ENCODE measurements at places on chromosomes 13 and 19.

DNA sequence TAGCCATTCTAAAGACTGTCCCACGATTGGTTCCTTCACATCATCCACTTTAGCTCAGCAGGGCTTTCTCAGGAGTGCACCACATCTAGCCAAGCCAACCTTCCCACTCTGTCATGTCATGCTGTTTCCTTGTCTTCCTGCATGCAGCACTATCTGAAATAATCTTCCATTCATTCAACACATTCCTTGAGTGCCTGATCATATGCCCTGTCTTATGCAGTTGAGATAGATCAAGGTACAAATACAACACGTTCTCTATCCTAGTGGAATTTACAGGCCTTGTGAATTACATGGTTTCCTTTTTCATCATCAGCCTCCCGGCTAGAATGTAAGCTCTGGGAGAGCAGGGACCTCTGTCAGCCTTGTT lies 6.8 kb upstream of the MRPS31 start:
- no peak for DNase-seq

GRCh38 chr13:23990455-23990854 lies 93.2 kb upstream of the C1QTNF9B start:
- DNase-seq = no peak

DNA sequence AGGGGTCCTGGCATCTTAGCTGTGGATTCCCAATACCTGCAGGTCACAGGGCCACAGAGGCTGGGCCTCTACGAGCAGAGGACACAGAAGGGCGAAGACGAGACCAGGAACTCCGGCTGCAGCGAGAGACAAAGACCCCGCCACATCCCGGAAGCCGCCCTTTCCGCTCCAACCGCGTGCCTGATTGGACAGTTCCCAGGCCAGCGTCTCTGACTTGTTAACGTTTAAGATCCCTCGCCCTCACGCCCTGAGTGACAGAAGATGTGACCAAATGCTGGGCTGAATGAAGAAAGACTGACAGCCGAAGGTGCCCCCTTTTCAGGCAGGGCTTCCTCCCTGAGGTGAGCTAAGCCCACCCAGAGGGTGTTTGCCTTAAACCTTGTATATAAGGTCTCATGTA lies at the start of gene ZNF98:
Gene ZNF98, minus strand, starts transcription at position 136 of the 400 bp plus-strand sequence. Its CDS starts 122 bp downstream, at position 14.
- DNase-seq = no peak

- DNase-seq = no peak
Measured at GRCh38 chr13:84683448-84683847, 801.2 kb upstream of the SLITRK1 start.

DNA sequence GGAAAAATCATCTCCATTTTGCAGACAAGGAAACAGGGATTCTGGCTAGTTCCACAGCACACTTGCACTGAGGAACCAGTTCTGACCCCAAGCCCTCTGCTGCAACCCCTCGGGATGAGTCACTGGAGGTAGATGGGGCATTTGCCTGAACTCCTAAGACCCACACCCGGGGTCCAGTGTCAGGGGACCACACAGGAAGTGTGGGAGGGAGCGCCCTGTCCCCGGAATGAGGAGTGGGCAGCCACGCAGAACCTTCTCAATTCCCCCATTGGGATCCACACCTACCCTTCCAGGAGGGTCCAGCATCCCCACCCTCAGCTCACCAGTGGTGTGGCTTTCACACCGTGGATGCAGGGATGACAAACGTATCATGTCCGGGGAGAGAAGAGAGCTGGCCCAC lies 62.7 kb downstream of the TSHZ3 start:
- DNase-seq = no peak

DNA sequence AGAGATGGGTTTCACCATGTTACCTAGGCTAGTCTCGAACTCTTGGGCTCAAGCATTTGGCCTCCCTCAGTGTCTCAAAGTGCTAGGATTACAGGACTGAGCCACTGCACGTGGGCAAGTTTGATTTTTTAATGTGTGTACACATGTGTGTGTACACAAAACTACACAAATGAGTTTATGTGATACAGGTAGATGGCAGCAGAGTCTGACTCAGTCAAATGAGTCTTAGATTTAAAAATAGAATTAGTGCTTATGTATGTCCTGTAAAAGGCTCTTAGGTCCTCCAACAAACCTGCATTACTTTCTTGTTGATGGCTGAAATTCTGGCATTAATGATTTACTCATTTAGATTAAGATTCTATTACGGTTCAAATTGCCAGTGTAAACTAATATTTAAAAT lies 293.7 kb downstream of the PCDH17 start:
- DNase-seq = no peak

- no peak for DNase-seq
Measured at GRCh38 chr13:99257291-99257690, 888 bp downstream of the GPR18 start.

DNA sequence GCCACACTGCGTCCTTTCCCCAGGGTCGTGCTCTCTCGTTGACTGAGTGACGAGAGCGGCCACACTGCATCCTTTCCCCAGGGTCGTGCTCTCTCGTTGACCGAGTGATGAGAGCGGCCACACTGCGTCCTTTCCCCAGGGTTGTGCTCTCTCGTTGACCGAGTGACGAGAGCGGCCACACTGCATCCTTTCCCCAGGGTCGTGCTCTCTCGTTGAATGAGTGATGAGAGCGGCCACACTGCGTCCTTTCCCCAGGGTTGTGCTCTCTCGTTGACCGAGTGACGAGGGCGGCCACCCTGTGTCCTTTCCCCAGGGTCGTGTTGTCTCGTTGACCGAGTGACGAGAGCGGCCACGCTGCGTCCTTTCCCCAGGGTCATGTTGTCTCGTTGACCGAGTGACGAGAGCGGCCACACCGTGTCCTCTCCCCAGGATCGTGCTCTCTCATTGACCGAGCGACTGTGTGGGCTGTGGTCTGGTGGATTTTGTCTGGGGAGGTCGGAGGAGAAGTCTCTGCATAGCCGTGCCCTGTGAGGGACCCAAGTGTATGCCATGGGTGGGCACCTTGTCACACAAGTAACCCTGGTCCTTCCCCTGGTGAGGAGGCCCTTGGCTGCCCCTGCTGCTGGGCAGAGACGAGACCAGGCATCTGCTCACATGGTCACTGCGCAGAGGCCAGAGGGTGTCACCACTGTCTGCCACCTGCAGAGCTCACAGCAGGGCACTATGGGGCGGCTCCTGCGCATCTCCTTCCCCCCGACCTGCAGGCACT lies 107.7 kb downstream of the KDM4B start:
- DNase-seq = no peak

DNA sequence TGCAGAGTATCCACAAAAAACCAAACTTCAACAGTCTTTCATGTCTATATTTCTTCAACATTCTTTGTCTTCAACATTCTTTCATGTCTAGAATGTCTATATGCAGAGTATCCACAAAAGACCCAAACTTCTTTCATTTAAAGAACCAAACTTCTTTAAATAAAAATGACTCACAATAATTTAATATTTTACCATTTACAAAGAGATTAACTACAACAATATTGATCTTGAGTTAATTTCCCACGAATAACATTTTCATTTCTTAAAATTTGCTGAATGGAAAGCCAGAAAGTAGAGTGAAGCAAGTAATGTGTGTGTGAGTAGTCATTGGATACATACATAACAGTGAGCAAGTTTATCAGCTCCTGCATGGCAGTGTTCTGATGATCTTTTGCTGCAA lies 1069.7 kb downstream of the EFNB2 start:
- no peak for DNase-seq

DNA sequence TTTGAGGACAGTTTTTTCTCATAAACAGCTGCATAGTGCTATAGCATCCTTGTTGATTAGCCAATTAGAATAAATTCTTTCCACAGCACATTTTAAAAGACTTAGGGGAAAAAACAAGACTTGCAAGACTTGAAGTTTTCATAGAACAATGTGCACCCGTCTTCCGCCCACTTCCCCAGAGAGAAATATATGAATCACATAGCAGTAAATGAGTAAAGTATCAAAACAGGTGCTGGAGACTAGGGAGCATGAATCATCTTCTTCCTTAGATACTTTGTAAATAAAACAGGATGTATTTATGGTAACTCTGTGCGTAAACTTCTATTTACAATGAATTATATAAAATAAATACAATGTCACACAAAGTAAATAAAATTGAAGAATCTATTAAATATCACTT lies 75.1 kb downstream of the COL4A2 start:
- DNase-seq = no peak

DNA sequence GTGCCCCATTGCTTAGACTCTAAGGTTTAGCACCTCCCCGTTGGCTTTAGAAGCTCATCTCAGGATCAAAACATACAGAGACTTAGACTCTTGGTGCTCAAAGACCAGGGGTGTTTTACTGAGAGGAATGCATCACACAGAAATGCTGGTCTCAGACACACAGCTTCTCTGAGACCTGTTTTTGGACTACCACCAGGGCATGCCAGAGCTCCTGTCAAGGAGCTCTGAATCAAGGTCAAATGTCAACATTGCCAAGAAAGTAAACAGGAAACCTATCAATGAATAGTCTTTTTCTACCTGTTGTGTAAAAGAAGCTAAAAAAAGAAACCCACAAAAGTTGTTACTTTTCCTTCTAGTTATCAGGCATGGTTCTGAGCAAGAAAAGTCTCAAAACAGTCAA lies 149.2 kb downstream of the COL4A1 start:
- no peak for DNase-seq

GRCh38 chr13:95948656-95949055 lies 104.5 kb downstream of the UGGT2 start:
- no peak for DNase-seq

- no peak for DNase-seq
Measured at GRCh38 chr13:94968757-94969086, 256.4 kb upstream of the SOX21 start.

GRCh38 chr19:31597616-31598015 lies 248.4 kb upstream of the TSHZ3 start:
- DNase-seq = no peak

DNA sequence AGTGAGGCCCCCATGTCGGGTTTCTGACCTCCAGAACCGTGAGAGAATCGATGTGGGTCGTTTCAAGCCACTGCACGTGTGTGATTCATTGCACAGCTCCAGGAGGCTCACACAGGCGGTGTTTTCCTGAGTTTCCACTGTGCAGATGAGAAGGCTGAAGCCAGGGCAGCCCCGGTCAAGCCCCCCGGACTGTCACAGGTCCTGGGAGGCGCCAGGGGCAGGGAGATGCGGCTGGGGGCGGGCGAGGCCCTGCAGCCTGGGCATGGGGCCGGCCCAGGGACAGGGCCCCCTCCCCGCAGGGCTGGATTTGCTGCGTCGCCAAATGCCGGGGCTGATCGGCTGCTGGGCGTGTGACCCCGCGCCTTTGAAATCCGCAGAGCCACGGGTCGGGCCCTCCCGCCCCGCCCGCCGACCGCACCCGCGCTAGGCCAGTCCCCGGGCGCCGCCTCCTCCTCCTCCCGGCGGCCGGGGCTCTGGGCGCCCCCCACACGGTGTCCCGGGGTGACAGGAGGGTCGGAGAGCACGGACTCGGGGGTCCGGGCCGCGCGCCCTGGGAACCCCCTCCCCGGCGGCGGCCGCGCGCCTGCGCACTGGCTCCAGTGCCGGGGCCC lies 9.9 kb upstream of the MKNK2 start:
- DNase-seq = no peak

GRCh38 chr13:110001670-110002275 lies 215.4 kb upstream of the IRS2 start:
- DNase-seq = no peak

DNA sequence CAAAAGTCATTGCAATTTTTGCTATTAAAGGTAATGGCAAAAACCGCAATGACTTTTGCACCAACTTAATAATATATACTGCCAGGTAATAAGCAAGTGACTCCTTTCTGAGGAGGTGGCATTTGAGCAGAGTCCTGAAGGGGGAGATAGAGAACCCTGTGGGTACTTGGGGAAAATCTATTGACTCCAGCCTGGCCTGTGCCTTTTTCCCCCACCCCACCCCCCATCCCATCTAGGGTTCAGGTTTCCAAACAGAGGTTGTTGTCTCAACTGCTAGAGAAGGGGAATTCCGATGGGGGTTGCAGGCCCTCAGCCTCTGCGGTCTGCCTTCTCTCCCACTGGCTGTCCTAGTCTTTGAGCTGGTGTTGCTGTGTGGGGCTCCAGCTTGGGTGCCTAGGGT lies 11.5 kb downstream of the S1PR2 start:
- DNase-seq = peak; percentile 21

- DNase-seq = no peak
Measured at GRCh38 chr19:13153569-13154240, 3.5 kb downstream of the IER2 start.

DNA sequence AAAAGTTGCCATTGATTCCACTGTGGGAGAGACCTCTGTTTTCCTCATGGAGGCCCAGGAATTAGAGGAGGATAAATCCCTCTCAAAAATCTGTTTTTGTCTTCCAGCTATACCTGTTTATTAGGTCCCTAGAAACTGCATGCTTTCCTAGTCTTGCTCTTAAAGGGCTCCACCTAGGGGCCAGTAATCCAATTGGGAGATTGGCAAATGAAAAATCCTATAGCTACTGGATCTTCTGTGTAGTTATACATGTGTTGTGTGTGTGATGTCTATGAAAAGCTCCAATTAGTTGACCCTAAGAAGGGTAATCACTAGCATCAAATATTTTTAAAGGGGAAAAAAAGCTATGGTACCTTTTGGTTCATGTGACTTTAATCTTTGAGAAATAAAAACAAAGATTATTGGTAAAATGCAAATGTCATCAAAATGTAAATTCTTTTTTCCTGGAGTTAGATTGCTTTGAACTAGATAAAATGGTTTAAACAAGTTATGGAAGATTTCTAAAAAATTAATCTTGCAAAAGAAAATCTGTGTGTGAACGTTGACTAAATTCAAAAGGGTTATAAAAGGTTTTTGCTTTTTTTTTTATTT lies 63.4 kb upstream of the C1QTNF9B start:
- no peak for DNase-seq

DNA sequence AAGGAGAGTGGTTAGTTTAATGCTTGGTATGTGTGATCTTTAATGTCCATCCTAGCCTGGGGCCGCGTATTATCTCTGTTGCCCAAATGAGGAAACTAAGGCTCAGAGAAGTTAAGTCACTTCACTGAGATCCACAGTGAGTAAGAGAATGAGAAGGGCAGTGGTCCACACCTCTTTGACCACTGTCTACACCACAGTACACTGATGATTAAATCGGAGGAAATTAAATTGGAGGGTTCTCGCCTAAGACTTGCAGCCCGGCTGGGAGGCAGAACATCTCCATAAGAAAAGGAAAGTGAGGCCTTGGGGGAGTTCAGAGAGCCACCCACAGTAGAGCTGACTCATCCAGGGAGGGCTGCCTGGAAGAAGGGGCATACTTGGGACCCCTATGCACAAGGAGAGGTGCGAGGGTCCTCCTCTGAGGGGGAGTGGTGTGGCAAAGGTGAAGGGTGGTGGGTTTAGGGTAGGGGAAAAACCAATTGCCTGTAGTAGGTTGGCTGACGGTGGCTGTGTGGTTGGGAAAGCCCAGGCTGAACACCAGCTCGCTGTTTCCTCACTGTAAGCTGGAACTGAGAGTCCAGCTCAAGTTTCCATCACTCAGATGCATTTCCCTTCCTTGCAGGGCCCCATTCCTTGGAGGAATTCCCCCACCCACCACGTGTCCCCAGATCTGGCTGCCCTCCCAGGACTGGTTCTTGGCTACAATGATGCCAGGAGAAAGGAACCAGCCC lies 15.0 kb upstream of the DHRS12 start:
- DNase-seq = no peak
